ENCODE measurements at places on chromosomes 2 and 18. TPM values are rescaled to one million over a fixed set of nuclear protein-coding genes. Genes with fewer than 3 reads are reported as not detected.

GRCh38 chr2:80050246-80050645 lies 254.3 kb downstream of the LRRTM1 start:
- no peak for DNase-seq

DNA sequence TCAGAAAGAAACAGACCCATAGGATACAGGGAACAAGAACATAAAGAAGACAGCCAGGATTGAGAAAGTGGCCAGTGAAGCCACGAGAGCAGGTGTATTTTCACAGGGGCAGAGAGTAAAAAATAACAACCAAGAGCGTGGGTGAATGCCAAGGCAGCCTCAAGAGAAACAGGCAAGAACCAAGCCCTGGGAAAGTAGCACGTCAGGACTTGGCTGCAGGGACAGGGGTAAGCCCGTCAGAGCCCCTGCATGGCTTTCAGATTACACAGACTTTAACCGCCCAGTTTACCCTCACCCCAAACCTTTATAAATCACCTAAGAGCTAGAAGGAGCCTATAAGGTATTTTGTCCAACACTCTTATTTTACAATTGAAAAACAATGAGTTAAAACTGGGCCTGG lies 43.7 kb downstream of the ARL4C start:
- no peak for DNase-seq

- DNase-seq = no peak
Observed at GRCh38 chr2:199707593-199708185, 143.3 kb downstream of the FTCDNL1 start.

The GATA6 gene
- total RNA-seq = 9.8 TPM
